ENCODE measurements at places on chromosomes 5 and 9. TPM values are rescaled to one million over a fixed set of nuclear protein-coding genes. Genes with fewer than 3 reads are reported as not detected.

Gene PGM5
- not detected for polyA plus RNA-seq

Gene PTGDS
- 0.31 TPM for polyA plus RNA-seq

Gene PRLR
- polyA plus RNA-seq, result 12.2 TPM

Gene DAB2
- polyA plus RNA-seq, result 4.9 TPM

Gene PCDHB2
- polyA plus RNA-seq, result 7.5 TPM

Gene SCGB3A2
- not detected for polyA plus RNA-seq

Gene PCDHGB4
- 1.7 TPM for polyA plus RNA-seq

Gene IGFBPL1
- polyA plus RNA-seq, result 0.07 TPM

Gene FST
- polyA plus RNA-seq, result 136 TPM

Gene NMUR2
- not detected for polyA plus RNA-seq

Gene FAM221B
- polyA plus RNA-seq, result not detected

Gene ADAMTS6
- 7.3 TPM for polyA plus RNA-seq

Gene GAPT
- polyA plus RNA-seq, result not detected

Gene CMBL
- polyA plus RNA-seq, result 17.0 TPM

Gene PCDHGB6
- 0.12 TPM for polyA plus RNA-seq

Gene SPOCK1
- 0.08 TPM for polyA plus RNA-seq

Gene ANKRD18A
- polyA plus RNA-seq, result 7.6 TPM

Gene RBM22
- polyA plus RNA-seq, result 27.3 TPM

Gene CBY3
- not detected for polyA plus RNA-seq

Gene TYRP1
- polyA plus RNA-seq, result not detected

Gene LCN1
- not detected for polyA plus RNA-seq

Gene SEC16A
- 17.9 TPM for polyA plus RNA-seq

Gene LEAP2
- polyA plus RNA-seq, result 51.9 TPM

Gene OTULINL
- polyA plus RNA-seq, result 0.04 TPM

Gene SLC46A2
- not detected for polyA plus RNA-seq

Gene UGCG
- polyA plus RNA-seq, result 8.1 TPM

Gene LIFR
- 6.3 TPM for polyA plus RNA-seq

Gene PPP2R2B
- polyA plus RNA-seq, result not detected

Gene ADAMTSL2
- polyA plus RNA-seq, result 1.8 TPM

Gene RNF183
- 7.3 TPM for polyA plus RNA-seq

Gene IL13
- polyA plus RNA-seq, result not detected

Gene ENTR1
- polyA plus RNA-seq, result 70.1 TPM

Gene SPINK7
- polyA plus RNA-seq, result not detected

Gene DPYSL3
- polyA plus RNA-seq, result 0.03 TPM

All from HepG2 (cell line).